ENCODE measurements at places on chromosomes 6 and 20.
A peak's percentile ranks its signal among the peaks of the same experiment; 100 is the strongest.

DNA sequence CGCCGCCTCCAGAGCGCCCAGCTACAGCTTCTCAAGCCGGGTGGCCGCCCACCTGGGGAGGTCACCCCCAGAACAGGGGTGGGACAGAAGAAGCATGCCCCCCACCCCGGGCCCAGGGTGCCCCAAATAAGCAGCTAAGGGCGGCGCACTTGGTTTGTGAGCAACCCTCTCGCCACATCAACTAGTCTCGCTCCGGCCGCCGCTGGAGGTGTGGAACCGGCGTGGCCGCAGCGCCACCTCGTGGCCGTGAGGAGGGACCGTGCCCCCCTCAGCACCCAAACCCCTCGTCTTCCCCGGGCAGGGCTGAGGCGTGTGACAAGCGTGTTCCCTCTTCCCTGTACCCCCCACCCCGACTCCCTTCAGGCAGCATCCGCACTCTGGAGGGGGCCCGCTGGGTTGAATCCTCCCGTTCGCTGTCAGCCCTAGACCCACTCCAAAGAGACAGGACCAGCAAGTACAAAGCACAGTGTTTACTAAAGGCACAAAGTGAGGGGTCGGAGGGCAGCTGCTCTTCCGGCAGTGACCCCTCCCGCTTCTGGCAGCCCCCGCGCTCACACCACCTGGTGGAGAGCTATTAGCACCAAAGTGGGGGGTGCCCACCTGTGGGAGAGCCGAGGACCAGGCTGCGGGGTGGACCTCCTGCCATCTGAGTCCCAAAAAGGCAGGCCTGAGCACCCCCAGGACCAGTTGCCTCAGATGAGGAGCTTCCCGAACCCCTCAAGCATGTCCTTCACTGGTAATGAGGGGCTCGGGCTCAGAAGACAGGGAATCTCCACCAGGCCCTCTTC, 45.4 kb downstream of the MDFI start:
- DNase-seq = peak; percentile 94

- DNase-seq = no peak
Measured at GRCh38 chr6:154399097-154399496, 42.5 kb upstream of the IPCEF1 start.

DNA sequence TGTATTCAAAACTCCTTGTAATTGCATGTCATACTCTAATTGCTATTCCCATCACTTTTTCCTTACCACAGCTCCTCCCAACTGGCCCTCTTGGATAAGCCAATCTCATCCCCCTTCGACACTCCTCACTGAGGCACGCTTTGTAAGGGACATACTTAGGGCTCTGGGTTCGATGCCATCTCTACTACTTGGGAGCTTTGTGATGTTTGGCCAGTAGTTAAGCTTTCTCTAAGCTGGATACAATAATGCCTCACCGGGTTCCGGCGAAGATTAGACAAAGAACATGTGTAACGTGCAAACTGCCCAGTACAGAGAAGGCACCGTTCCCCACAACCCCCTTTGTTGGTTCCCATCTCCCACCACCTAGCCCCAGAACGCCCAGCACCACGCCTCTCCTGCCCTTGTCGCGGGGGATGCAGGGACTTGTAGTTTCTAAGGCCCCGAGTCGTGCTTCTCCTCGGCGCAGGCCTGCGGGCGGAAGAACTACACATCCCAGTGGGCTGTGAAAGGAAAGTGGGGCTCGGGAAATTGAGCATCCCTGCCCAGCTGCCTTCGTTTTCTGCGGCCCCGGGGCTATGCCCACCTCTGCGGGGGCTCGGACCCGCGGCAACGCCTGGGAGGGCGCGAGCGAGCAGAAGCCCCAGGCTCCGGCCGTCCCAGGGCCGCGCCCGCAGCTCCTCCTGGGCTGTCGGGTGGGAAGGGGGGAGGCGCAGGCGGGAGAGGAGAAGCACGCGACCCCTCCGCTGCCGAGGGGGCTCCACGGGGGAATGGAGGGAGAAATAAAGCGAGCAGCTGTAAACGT, 1.1 kb upstream of the ZDHHC14 start:
- peak; percentile 26 for DNase-seq

GRCh38 chr6:137734875-137735182, 132.2 kb upstream of the TNFAIP3 start:
- no peak for DNase-seq

GRCh38 chr6:72787391-72788031, 165.6 kb downstream of the KCNQ5 start:
- DNase-seq = no peak

- DNase-seq = no peak
Measured at GRCh38 chr20:25258828-25259227, 10.9 kb downstream of the PYGB start.

DNA sequence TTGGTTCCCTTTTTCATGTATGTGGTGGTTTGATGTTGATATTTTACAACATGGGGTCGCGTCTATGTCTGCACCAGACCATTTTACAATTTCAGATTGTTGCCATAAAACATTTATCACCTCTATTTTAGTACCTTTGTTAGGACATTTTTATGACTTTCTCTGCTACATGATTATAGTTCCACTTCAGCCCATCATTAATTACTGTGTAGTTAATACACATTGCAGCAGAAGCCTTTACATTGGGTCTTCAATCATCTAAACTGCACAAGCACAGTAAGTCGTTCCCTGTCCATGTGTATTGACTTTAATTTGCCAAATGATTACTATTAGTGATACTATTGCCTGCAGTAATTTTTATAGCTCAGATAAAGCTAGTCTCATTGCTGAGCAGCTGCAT, 15.7 kb upstream of the TMEM217 start:
- no peak for DNase-seq

DNA sequence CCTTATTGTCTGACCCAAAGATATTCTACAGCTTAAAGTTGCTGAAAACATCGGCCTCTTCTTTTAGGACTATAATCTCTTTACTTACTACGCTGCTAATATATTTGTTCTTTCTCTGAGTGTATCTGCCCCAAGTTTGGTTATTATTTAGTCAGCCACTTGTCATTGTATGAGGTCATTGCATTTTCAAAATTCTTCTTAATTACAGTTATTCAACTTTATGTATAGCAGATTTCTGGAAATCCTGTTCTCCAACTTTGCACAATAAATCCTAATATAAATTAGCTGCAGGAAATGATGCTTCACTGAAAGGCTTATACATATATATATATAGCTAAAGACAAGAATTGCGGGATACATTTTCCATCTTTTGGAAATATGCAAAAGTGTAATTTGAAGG, 88.5 kb upstream of the HIVEP1 start:
- no peak for DNase-seq

DNA sequence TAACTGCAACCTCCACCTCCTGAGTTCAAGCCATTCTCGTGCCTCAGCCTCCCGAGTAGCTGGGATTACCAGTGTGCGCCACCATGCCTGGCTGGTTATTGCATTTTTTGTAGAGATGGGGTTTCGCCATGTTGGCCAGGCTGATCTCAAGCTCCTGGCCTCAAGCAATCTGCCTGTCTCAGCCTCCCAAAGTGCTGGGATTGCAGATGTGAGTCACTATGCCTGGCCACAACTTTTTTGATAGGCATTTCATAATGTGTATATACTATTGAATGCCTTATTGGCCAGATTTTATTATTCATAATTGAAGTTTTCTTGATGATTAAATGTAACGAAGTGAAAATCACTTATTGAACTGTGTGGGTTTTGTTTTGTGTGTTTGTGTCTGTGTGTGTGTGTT, 27.9 kb downstream of the FIG4 start:
- DNase-seq = no peak

- no peak for DNase-seq
Measured at GRCh38 chr6:29451471-29452193, 5.2 kb downstream of the OR11A1 start.

DNA sequence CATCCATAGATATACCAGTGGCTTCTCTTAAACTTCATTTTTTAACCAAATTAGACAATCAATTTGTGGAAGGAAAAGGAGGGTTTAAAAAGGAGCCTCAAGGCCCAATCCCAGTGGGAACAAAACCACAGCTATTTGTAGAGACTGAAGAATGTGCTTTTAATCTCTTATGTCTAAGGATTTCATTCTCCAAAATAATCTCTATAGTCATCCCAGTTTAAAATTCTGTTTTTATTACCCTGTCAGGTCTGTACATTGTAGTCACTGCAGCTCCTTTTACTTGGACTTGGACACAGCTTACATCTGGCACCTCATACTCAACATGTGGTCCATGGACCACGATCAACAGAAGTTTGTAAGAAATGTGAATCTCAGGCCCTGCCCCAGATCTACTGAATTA, 152.1 kb upstream of the STMND1 start:
- DNase-seq = no peak

GRCh38 chr6:49553384-49553783, 2.9 kb downstream of the C6orf141 start:
- DNase-seq = no peak

- DNase-seq = no peak
Measured at GRCh38 chr20:48025661-48026060, 240.4 kb upstream of the SULF2 start.

DNA sequence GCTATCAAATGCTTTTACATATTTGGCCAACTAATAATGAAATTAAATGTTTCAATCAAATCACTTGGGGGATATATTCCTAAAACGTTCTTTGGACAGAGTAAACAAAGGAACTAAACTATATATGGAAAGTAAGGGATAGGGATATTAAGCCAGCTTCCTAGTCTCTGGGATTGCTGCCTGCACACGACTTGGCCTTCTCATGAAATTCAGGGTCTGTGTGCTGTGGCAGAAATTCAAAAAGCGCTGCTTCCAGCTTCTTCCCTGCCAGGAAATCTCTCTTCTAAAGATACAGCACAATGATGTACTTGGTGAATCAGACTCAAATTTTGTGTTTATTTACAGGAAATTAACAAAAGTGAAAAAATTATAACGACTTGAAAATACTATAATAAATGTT, 206.3 kb upstream of the RAB32 start:
- no peak for DNase-seq

- DNase-seq = no peak
Measured at GRCh38 chr20:32234135-32234808, 26.6 kb downstream of the POFUT1 start.

DNA sequence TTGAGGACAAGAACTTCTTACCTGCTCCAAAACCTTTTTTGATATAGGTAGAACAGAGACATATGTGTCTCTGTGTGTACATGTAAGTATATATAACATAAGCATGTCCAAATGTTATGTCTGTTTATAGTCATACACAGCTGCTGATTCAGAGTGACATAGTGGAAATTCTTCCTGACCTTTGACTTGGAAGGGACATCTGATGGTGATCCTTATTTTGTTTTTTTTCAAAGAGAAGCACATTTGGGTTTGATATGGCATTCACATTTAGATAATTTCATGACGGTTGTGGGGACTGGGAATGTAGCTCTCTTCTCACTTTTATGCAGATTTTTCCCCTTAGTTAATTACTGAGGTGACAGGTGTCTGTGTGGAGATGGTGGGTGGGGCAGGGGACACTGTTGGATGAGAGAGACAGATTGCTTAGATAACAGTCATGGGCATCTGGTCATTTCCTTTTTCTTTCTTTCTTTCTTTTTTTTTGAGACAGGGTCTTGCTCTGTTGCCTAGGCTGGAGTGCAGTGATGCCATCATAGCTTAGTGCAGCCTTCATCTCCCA, 39.0 kb downstream of the FARS2 start:
- DNase-seq = no peak

DNA sequence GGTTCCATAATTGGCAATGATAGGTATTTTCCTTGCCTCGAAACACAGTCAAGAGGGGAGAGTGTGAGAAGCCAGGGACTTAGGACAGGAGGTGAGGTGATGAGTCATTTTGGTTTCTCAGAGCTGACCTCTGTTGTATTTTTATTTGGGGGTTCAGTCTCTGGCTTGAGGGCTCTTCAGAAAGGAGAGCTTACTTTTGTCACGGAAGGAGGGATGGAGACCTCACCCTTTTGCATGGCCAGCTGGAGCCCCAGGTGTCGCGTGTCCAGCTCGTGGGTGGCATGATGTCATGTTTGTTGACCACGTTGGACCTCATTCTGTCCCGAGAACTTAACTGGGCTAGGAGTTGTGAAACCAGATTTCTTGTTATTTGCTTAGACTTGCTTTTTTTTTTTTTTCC, 293.9 kb downstream of the QKI start:
- no peak for DNase-seq

DNA sequence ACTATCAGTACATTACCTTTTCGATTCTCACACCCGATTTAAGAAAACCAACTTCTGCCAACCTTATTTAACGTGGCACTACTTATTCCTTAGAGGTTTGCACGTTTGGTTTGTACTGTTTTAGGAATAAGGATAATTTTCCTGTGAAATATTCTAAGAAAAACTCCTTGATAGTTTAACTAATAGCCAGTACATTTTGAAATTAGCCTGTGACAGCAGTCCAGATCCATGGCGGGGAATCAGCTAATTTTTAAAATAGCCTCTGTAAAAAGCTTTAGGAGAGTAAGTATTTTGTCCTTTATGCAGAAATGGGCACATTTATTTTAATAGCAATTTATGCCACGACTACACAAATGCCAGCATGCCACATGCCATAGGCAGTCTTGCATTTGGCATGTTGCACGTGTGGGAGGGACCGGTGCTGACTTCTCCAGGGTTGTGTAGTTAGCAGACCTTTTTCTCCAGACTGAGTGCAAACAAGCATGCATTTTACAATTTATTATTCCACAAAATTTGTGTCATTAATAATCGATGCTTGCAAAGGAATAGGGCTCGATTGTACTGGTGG, 6.2 kb downstream of the FOXC1 start:
- DNase-seq = no peak

GRCh38 chr20:57546956-57547649, 13.8 kb upstream of the PCK1 start:
- no peak for DNase-seq

DNA sequence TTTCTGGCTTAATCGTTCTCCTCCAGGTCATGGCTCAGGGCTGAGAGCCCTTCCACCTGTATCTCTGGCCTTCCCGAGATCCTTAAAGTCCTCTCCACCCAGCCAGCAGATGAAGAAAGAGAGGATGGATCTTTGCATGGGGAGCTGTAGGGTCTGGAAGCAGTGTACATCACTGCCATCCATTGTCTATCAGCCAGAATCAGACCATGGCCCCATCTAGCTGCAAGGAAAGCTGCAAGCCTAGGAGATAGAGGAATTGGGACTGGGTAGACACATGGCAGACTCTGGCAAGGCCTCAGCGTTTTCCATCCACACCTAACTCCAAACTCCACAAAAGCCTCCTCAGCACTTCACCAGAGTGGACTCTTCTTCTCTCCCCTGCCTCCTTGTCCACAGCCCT, 113.8 kb upstream of the MAFB start:
- no peak for DNase-seq

DNA sequence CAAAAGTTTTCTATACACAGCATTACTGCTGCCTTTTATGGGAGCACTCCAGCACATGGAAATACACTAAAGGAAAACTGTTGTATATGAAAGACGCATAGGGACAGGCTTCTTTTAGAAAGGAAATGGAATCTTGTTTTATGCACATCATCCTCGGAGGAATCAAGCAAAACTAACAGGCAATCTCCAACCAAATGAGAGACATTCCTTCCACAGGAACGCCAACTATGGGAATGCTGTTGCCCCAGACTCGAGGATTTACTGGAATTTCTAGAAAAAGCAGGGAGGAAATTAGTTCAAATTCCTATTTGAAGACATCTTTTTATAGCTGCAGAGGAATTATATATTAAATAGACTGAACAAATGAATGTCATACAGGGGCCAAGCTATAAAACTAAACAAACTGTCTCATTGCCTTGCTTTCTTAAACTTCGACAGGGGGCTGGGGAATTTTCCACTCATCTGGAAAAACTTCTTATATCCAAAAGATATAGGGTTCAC, 52.2 kb downstream of the LYRM4 start:
- DNase-seq = no peak
